Aorta (tissue), 5 donors: ENCODE measurements at places on chromosomes 1 and 21. TPM values are rescaled to one million over a fixed set of nuclear protein-coding genes. Genes with fewer than 3 reads are reported as not detected.

DNA sequence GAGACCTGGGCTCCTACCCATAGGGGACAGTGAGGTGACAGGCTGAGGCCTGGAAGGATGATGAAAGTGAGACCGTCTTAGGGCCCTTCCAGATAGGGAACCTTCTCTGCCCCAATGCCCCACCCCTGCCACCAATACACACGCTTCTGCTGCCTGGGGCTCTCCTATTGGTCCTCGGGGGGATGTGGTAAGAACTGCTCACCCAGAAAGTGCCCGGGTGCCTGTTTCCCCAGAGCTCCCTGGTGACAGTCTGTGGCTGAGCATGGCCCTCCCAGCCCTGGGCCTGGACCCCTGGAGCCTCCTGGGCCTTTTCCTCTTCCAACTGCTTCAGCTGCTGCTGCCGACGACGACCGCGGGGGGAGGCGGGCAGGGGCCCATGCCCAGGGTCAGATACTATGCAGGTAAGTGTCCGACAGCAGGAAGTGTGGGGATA lies 948 bp downstream of the SEMA4A start:
- no peak overlapping the region for H3K4me3 ChIP-seq
- H3K27ac ChIP-seq, result no peak overlapping the region
- DNase-seq, result no peak
- H3K27me3 ChIP-seq, result no peaks in the 10 kb centered on the region
- H3K36me3 ChIP-seq, result no peaks in the 10 kb centered on the region

DNA sequence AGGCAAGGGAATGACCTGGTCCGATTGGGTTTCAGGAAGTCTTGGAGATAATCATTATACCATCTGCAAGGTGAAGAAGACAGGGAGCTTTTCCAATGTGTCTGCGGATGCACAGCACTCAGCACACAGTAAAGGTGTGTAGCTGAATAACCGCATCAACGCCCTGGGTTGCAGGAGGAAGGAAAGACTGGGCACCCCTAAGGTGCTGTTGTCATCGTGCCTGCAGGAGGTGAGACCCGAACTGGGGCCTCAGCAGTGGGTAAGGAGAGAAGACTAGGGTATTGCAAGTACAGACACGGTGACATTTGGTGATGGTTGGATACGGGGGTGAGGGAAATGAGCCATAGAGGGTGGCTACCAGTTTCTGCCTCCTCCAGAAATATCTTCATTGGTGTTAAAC lies 1.1 kb upstream of the TRIM62 start:
- no peaks in the 10 kb centered on the region for H3K27me3 ChIP-seq
- no peak overlapping the region for H3K27ac ChIP-seq
- no peak for DNase-seq
- no peaks in the 10 kb centered on the region for H3K36me3 ChIP-seq
- H3K4me1 ChIP-seq, result peaks cover 3% of the 10 kb centered on the region

DNA sequence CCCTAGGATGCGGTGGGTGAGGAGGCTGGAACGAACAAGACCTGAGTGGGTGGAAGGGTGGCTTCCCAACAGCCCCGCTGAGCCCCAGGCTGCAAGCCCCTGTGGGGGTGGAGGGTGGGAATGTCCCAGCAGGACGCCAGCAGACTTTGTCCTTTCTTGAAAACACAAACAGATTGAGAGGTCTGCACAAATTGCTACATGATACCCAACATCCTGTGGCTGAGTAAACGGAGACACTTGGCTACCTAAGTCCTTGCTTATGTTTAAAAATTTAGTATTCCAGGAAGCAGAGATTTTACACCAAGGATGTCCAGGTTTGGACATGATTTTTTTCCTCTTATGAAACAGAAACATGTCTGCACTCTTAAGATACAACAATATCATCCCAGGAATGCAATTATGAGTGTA lies 11.8 kb upstream of the F3 start:
- H3K4me1 ChIP-seq, result no peaks in the 10 kb centered on the region
- H3K4me3 ChIP-seq, result no peak overlapping the region
- no peak overlapping the region for H3K27ac ChIP-seq
- H3K27me3 ChIP-seq, result no peaks in the 10 kb centered on the region

GRCh38 chr1:168672278-168672677 lies 56.7 kb downstream of the DPT start:
- no peaks in the 10 kb centered on the region for H3K36me3 ChIP-seq
- H3K27ac ChIP-seq, result no peak overlapping the region
- no peak overlapping the region for H3K4me3 ChIP-seq
- no peaks in the 10 kb centered on the region for H3K27me3 ChIP-seq

DNA sequence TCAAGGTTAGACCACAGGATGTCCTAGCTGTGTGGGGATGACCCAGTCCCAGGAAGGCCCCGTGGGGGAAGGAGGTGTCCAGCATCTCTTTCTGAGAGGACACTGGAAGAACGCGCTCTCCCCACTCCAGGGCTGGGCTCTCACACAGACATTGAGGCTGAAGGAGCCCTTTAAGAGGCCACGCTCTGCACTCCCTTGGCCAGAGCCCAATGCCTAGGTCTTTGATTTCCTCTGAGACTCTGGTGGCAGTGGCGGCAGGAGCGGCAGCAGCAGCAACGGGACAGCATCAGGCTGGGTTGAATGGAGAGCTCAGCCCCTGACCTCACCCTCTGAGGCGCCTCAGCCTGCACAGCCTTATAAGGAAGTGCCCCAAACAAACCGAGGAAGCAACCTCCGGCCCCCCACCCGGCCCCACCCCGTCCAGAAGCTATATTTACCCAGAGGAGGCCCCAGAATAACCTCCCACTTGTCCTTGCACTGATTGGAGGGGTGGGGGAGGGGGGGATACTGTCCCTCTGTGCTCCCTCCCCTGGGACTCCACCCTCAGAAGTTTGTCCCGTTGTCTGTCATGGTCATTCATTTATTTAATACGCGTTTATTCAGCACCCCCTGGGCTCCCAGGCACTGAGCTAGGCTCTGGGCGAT lies 12.3 kb downstream of the NES start:
- no peak overlapping the region for H3K4me3 ChIP-seq
- H3K27ac ChIP-seq, result peak overlapping the region; percentile 73
- no peaks in the 10 kb centered on the region for H3K36me3 ChIP-seq

DNA sequence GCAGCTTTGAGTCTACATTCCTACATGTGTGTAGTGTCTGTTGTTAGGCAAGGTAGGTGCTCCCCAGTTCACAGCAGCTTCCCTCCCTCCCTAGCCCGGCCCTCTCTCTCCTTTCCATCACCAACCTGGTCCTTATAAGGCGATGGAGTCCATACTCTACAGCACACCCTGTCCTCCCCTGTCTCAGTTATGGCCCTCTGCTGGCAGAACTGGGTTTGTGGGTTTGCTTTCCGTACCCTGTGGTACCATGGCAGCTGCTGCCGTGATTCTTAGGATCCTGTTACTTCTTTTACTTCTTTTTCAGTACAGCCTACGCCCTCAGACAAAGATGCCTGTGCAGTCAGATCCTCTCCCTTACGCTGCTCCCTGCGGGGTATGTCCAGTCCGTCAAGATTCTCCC lies 31.7 kb downstream of the AK5 start:
- no peaks in the 10 kb centered on the region for H3K27me3 ChIP-seq
- DNase-seq, result no peak
- H3K27ac ChIP-seq, result no peak overlapping the region
- H3K36me3 ChIP-seq, result no peaks in the 10 kb centered on the region
- no peak overlapping the region for H3K4me3 ChIP-seq
- H3K4me1 ChIP-seq, result no peaks in the 10 kb centered on the region

GRCh38 chr1:8704866-8705506 lies 112.5 kb downstream of the RERE start:
- no peaks in the 10 kb centered on the region for H3K27me3 ChIP-seq
- no peak overlapping the region for H3K27ac ChIP-seq
- H3K4me3 ChIP-seq, result no peak overlapping the region
- H3K36me3 ChIP-seq, result no peaks in the 10 kb centered on the region
- H3K4me1 ChIP-seq, result no peaks in the 10 kb centered on the region

DNA sequence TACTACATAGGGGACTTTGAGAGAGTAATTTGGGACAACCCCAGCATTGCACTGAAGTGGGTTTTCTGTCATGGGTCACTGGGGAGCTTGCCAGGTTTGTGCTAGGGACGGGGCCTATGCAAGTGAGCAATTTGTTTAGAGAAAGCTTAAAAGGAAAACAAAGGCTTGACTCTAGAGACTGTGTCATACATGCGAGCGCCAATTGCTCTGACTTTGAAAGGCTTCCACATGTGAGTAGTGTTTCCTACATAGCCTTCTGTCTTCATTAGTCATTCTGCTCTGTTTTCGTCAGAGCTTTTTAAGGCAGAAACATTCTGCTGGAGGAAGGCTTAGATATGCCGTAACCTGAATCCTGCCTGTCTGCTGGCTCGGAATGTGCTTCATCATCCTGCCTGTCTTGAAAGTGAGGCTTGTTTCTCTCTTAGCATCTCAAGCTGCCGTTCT lies 28.4 kb downstream of the TRIM45 start:
- peaks cover 4% of the 10 kb centered on the region for H3K36me3 ChIP-seq
- H3K27me3 ChIP-seq, result no peaks in the 10 kb centered on the region
- peak overlapping the region; percentile 95 for H3K27ac ChIP-seq

- no peak overlapping the region for H3K27ac ChIP-seq
- no peak overlapping the region for H3K4me3 ChIP-seq
- H3K4me1 ChIP-seq, result no peaks in the 10 kb centered on the region
These were observed 90.1 kb downstream of the TMEM53 start for GRCh38 chr1:44584167-44584566.

DNA sequence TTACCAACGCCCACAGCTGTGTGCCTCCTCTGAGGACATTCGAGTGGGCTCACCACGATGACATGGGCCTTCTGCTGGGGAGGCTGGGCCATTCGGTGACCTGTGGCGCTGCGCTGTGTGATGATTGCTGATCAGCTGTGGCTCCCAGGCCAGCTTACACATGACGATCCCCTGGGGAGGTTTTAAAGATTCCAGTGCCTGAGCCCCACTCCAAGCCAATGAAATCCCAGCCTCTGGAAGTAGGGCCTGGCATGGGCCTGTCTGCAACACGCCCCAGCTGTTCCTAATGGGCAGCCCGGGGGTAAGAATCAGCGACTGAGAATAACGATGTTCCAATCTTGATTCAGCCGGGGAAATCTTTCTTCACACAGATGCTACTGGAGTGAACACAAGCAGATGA lies 153.7 kb downstream of the KCNJ6 start:
- H3K27ac ChIP-seq, result no peak overlapping the region
- H3K4me3 ChIP-seq, result no peak overlapping the region
- no peak for DNase-seq
- H3K36me3 ChIP-seq, result no peaks in the 10 kb centered on the region

The C8A gene
- total RNA-seq, result not detected

The COL11A1 gene
- total RNA-seq, result 0.29 TPM

The OR2T29 gene
- total RNA-seq, result not detected

The MIXL1 gene
- 0.51 TPM for total RNA-seq

The SYCP1 gene
- not detected for total RNA-seq
